A673 (cell line): ENCODE measurements at places on chromosomes 1 and 21.
A peak's percentile ranks its signal among the peaks of the same experiment; 100 is the strongest.

- no peak for DNase-seq
These were observed 174.9 kb downstream of the COP1 start for GRCh38 chr1:176032040-176032645.

DNA sequence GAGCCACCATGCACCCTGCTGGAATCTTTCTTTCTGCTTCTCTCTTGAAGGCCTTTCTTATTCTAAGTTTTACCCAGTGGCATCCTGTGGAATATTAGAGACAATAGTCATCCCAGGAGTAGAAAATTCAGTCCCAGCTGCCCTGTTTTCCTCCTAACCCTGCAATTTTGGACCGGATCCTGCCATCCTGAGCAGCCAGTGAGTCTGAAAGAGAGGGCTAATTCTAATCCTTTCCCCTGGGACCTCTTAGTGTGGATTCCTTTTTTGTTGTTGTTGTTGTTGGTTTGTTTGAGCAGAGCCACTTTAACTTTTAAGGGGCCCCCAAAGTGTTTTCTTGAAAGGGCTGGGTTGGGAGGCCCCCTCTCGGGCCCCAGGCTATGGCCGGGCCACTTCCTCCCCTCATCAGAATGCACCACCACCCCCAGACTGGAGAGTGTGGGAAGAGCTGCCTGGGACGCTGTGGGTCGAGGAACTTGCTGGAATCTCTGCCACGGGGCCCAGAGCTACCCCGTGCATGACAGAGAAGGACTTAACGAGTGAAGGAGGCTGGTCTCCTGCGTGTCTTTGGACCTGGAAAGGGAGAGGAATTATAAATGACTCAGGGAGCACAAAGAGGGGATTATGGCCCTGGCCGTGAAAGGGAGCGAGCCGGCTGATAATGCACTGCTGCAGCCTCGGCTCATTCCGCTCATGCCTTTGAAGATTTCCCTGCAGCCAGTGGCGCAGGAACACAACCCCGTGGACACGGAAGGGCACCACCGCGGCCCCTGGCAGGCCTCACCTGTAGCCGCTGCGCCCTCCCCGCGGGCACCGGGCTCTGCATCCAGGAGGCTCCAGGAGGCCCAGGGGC is 81.0 kb upstream of the AKT3 start:
- no peak for DNase-seq

GRCh38 chr1:64675718-64676345 is 69.0 kb upstream of the RAVER2 start:
- peak; percentile 40 for DNase-seq

DNA sequence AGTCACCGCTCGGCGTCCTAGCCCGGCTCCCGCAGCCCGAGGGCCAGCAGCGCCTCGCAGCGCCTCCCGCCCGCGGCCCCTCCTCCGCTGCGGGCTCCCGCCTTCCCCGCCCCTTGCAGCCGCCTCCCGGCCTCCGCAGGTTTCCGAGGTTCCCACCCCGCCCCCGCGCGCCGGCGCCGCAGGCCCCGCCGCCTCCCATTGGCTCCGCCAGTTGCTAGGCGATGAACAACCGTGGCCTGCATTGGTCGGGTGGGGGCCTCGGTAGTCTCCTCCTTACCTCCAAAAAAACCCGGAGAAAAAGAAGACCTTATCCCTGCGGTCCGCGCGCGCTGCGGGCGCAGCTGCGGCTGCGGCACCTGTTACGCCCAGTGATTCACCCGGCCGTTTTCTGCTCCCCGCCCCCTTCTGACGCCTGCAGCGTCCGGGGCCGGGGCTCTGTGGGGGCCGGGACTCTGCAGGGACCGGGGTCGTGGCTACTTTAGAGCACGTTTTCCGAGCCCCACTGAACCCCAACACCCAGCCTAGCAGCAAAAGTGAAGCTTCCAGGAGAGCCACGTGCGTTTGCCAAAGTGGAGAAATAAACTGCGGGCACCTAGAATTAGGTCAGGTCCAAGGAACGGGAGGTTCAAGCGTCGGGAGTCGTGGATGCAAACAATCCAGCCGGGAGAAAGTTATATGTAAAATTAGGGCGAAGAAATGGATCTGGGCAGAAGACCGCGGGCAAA is at the start of gene SSX2IP:
SSX2IP (minus strand) TSS at position 65 of the 725 bp plus-strand sequence. CDS start 19,242 bp downstream, outside the sequence.
- peak; percentile 99 for DNase-seq

DNA sequence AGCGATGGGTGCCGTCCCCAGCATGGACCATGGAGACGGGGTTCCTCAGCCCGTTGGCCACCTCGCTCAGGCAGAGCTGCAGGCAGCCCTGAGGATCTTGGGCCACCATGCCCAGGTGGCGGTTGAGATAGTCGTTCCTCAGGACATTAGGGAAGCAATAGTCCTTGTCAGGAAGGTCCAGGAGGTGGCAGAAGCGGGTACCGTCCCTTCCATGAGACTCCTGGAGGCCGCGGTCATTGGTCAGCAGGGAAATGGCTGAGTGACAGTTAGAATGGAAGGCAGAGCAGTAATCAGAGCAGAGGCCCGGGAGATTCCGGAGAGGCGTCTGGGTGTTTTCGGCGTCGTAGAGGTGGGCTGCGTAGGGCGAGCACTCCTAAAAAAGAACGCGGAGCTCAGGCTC is 4.1 kb downstream of the HHIPL2 start:
- DNase-seq: no peak

DNA sequence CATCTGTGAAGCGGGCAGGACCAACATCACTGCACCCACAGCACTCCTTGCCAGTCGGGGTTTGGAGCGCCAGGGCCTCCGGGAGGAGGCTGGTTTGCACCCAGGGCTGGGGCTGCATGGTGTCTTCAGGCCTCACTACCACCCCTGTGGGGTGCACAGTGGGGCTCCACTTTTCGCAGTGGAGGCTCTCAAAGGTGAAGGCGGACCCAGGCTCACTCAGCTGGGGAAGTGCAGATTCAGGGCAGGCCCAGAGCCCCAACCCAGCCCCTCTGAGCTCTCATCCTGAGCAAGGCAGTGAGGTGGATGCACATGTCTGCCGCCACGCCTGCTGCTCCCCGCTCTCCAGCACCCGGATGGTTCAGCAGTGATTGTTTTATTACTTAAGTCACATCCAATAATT is 125.8 kb downstream of the PTPRU start:
- no peak for DNase-seq

GRCh38 chr1:91397605-91398004 is 7.0 kb downstream of the HFM1 start:
- DNase-seq: peak; percentile 57

DNA sequence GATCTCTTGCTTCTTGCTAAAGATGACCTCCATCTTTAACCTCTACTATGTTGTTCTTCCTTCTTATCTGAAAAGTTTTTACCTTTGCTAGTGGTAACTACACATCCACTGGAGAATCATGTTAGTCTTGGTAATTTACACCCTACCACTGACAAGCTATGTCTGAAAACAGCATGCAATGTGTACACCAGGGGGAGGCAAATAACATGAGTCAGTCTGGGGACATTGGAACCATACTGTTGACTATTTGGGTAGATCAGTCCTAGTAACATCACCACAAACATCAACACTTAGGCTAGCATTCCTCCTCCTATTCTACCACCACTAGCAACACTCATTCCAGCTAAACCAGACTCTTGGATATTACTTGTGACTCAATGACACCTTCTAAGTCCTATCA is 549.0 kb downstream of the KCNT2 start:
- no peak for DNase-seq

DNA sequence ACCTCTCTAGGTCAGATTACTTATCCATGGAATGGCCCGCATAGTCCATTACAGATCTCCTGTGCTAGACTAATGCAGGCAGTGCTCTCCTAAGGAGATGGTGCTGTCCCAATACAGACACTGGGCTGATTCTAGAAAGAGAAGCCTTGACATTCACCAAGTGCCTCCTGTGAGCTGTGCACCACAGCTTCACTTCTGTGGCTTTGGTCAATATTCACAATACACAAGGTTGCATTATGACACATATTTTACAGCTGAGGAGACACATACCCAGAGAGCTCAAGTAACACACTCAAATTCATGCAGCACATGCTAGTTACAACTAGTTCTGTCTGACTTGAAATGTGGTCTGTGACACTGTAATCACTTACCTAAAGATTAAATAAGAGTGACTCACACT is 59.4 kb upstream of the LRRC8B start:
- no peak for DNase-seq

GRCh38 chr1:94332952-94333351 is 85.2 kb upstream of the ABCD3 start:
- no peak for DNase-seq

GRCh38 chr1:88936760-88937342 is 45.5 kb upstream of the GTF2B start:
- DNase-seq: no peak

DNA sequence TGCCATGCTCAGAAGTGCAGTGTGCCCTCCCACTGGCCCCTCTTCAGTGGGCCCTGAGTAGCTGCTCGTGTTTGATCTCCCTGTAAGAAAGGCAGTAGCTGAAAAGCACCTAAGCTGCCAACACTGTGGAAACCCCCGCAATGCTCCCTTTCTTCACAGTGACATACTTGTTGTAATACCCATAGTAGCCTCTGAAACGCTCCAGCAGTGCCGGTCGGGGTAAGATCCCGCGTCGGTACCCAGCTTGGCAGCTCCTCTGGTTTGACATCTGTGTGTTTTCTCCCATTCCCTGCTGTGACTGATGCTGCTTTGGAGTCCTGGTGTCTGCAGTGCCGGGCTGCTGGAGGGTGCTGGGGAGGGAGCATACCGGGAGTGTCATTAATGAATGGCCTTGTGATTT is 3.6 kb downstream of the CHAF1B start:
- peak; percentile 89 for DNase-seq

GRCh38 chr1:246067432-246068216 is 439.5 kb downstream of the SMYD3 start:
- no peak for DNase-seq

DNA sequence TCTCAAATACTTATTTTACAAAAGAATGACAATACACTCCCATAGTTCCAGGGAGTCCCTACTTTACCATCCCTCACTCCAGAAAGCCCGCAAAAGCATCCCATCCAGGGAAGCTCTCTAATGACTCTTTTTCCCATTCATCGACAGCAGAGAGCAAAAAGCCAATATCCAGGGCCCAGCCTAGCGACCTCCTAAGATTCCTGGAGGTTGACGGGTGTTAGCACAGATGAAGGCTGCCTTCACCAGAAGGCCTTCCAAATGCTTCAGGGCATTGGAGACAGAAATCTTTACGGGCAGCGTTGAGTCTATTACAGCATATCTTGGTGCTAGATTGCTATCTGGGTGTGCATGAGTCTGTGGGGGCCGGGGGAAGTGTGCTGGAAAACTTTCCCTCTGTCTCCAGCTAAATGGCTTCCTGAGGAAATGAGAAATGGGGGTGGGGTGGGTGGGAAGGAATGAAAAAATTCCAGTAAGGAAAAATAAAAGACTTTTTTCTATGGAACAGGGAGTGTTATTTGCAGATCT is 136.6 kb downstream of the PROX1 start:
- DNase-seq: no peak

DNA sequence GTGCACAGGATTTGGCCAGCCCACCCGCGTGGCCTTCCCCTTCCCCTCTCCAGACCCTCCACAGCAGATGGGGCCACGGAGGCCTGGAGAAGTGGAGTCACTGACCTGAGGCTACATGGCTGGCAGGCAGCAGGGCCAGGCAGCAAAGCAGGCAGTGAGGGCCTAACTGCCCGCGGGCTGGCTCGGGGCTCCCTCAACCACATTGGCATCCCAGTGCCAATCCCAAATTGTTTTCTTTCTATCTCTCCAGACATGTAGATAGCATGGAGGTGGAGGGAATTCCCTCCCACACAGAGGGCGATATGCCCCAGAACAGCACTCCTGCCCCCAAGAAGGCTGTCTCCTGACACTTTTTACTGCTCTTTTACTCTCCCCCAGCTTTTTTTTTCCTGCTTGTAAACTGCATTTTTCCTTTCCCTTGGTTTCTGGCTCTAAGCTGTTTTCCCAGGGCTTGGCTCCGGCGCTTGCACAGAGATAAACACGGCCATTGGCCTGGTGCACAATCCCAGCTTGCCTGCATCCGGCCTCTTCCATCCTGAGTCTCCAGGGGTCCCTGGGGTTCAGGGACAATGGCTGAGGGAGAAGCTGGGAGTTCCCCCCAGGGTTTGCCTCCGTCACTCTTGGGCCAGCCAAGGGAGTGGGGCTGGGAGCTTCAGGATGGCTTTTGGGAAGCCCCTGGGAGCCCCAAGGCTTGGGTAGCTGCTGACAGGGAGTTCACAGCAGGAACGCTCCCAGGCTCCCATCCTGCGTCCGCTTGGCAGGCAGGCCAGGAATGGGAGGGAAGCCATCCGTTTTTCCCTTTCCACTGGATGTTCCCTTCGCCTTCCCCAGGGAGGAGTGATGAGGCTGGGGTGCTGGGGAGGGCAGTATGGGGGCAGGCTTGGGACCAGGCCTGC is 7.0 kb downstream of the EPHX1 start:
- DNase-seq: no peak

- no peak for DNase-seq
These were observed 6.9 kb downstream of the ETV3 start for GRCh38 chr1:157131281-157131680.

- no peak for DNase-seq
These were observed 23.6 kb upstream of the VPS13D start for GRCh38 chr1:12206238-12206637.

GRCh38 chr1:216111842-216112241 is 311.4 kb downstream of the USH2A start:
- no peak for DNase-seq

DNA sequence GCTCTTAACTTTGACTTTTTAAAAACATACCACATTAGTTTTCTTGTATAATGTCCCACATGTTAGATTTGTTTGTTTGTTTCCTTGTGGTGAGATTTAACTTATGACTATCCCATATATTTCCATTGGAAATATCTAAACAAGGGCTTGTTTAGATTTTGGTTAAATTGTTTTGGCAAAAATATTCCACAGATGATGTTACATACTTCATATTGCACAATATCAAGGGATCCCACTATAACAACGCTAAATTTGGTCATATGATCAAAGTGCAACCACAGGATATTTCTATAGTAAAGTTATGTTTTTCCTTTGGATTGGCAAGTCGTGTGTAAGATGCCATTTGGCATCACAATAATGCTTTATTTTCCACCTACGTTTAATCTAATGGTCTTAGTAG is 396.7 kb downstream of the TGFB2 start:
- DNase-seq: no peak

DNA sequence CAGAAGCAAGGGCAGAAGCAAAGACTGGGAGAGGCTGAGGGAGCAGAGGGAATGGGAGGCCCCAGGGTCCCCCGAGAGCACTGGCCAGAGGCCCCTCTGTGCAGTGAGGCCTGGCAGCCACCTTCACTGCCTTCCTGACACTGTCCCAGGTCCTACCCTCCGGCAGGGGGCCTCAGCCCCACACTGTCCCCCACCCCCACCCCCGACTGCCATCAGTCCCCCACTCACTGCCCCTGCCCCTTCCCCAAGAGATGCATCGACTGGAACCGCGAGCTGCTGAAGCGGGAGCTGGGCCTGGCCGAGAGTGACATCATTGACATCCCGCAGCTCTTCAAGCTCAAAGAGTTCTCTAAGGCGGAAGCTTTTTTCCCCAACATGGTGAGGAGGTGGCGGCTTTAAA is 13.0 kb upstream of the PADI6 start:
- DNase-seq: no peak
